PC-9 (cell line): ENCODE measurements at places on chromosomes 7 and 10.
A peak's percentile ranks its signal among the peaks of the same experiment; 100 is the strongest.

DNA sequence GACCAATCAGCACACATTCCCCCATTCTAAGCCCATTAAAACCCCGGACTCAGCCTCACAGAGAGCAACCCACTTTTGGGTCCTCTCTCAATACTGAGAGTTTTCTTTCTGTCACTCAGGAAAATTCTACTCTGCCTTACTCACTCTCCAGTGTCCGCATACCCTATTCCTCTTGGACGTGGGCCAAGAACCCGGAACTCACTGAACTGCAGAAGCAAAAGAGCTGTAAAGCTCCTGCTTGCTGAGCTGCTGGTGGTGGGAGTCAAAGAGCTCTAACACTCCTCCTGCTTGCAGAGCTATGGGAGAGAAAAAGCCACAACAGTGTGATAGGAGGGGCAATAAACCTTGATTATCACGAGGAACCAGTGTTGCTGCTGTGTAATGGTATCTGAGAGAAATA is 386.9 kb downstream of the POM121L12 start:
- 0 out of 2 replicates have a peak, but pooled peaks cover 15% of the 10 kb centered on the region for H3K27me3 ChIP-seq
- no peaks in the 10 kb centered on the region for H3K4me1 ChIP-seq
- H3K27ac ChIP-seq, result no peak overlapping the region
- no peak overlapping the region for H3K4me3 ChIP-seq

- no peak overlapping the region for H3K27ac ChIP-seq
- no peaks in the 10 kb centered on the region for H3K27me3 ChIP-seq
- H3K4me3 ChIP-seq, result no peak overlapping the region
- no peak for DNase-seq
- no peaks in the 10 kb centered on the region for H3K36me3 ChIP-seq
- no peaks in the 10 kb centered on the region for H3K4me1 ChIP-seq
Observed at GRCh38 chr10:101444058-101444898, 90.3 kb downstream of the BTRC start.

GRCh38 chr10:121015916-121016315 is 164.8 kb downstream of the WDR11 start:
- H3K27me3 ChIP-seq, result no peaks in the 10 kb centered on the region
- no peaks in the 10 kb centered on the region for H3K36me3 ChIP-seq
- no peak overlapping the region for H3K4me3 ChIP-seq
- no peaks in the 10 kb centered on the region for H3K4me1 ChIP-seq

GRCh38 chr7:108662783-108663362 is 93.2 kb downstream of the DNAJB9 start:
- no peaks in the 10 kb centered on the region for H3K36me3 ChIP-seq
- H3K4me3 ChIP-seq, result no peak overlapping the region
- H3K27me3 ChIP-seq, result no peaks in the 10 kb centered on the region
- no peak for DNase-seq

DNA sequence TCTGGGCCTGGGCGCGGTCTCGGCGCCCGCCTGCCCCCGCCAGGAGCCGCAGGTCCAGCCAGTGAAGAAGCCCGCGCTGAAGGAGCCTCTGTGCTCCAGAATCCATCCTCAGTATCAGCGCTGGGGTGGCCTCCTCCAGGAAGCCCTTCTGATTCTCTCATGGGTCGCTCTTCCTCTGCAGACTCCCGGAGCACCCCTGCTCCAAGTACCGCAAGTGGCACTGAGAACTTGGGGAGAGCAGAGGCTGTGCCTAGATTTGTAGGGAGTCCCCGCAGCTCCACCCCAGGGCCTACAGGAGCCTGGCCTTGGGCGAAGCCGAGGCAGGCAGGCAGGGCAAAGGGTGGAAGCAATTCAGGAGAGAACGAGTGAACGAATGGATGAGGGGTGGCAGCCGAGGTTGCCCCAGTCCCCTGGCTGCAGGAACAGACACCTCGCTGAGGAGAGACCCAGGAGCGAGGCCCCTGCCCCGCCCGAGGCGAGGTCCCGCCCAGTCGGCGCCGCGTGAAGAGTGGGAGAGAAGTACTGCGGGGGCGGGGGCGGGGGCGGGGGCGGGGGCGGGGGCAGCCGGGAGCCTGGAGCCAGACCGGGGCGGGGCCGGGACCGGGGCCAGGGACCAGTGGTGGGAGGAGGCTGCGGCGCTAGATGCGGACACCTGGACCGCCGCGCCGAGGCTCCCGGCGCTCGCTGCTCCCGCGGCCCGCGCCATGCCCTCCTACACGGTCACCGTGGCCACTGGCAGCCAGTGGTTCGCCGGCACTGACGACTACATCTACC is at the start of gene ALOX5:
Gene ALOX5 (plus strand): TSS at position 641 of the 774 bp plus-strand sequence. CDS start 64 bp downstream, at position 705.
- peaks cover 37% of the 10 kb centered on the region for H3K4me1 ChIP-seq
- H3K4me3 ChIP-seq, result peak within 1 kb of the TSS; percentile 84
- peak within 1 kb of the TSS; percentile 99 for H3K27ac ChIP-seq
- no peaks in the 10 kb centered on the region for H3K27me3 ChIP-seq
- peak; percentile 91 for DNase-seq

DNA sequence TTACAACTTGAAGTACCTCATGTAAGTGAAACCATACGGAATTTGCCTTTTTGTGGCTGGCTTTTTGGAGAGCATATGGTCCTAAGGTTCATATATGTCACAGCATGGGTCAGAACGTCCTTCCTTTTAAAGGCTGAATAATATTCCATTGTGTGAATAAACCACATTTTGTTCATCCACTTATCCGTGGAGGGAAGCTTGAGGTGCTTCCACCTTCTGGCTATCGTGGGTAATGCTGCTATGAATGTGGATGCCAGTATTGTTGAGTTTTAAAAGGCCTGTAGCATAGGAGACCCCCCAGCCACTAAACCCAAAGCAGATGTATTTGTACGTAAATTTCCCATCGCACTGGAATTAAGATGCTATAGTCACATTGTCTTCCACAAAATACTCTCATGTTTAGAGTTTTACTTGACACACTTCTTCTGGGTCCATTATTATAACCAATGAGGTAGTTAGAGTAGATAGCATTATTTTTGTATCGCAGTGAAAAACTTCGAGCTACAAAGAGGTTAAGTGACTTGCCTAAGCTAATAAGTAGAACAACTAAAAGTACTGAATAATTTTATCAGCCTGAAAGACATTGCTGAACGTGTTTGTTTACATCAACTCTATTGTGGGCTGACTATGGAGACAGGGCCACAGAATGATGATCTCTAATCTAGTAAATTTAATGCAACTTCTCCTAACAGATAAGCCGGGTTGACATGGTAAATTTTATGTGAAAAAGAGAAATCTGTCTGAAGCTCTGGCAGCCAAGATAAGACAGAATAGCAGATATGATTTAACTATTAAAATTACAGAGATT is 183.0 kb upstream of the CTBP2 start:
- no peaks in the 10 kb centered on the region for H3K27me3 ChIP-seq
- no peaks in the 10 kb centered on the region for H3K36me3 ChIP-seq
- DNase-seq, result no peak
- no peaks in the 10 kb centered on the region for H3K4me1 ChIP-seq
- H3K27ac ChIP-seq, result no peak overlapping the region

DNA sequence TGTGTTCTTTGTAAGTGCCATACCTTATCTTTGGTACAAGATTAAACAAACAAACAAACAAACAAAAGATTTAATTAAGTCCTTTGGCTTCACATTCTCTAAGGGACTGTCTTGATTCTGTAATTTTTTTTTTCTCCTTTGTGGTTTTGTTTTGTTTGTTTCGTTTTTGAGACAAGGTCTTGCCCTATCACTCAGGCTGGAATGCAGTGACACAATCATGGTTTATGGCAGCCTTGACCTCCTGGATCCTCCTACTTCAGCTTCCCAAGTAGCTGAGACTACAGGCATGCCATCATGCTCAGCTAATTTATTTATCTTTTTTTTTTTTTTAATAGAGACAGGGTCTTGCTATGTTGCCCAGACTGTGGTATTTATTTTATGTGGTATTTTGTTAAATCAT is 165.8 kb downstream of the LRRC4 start:
- no peak overlapping the region for H3K4me3 ChIP-seq
- H3K4me1 ChIP-seq, result no peaks in the 10 kb centered on the region; the same call in 1 of the 2 replicates
- H3K36me3 ChIP-seq, result peaks cover 13% of the 10 kb centered on the region; the same call in 1 of the 2 replicates
- no peaks in the 10 kb centered on the region for H3K27me3 ChIP-seq

GRCh38 chr7:7399707-7400106 is 136.0 kb downstream of the COL28A1 start:
- DNase-seq, result no peak
- H3K4me1 ChIP-seq, result no peaks in the 10 kb centered on the region
- no peak overlapping the region for H3K4me3 ChIP-seq
- no peaks in the 10 kb centered on the region for H3K36me3 ChIP-seq
- no peak overlapping the region for H3K27ac ChIP-seq
- no peaks in the 10 kb centered on the region for H3K27me3 ChIP-seq

DNA sequence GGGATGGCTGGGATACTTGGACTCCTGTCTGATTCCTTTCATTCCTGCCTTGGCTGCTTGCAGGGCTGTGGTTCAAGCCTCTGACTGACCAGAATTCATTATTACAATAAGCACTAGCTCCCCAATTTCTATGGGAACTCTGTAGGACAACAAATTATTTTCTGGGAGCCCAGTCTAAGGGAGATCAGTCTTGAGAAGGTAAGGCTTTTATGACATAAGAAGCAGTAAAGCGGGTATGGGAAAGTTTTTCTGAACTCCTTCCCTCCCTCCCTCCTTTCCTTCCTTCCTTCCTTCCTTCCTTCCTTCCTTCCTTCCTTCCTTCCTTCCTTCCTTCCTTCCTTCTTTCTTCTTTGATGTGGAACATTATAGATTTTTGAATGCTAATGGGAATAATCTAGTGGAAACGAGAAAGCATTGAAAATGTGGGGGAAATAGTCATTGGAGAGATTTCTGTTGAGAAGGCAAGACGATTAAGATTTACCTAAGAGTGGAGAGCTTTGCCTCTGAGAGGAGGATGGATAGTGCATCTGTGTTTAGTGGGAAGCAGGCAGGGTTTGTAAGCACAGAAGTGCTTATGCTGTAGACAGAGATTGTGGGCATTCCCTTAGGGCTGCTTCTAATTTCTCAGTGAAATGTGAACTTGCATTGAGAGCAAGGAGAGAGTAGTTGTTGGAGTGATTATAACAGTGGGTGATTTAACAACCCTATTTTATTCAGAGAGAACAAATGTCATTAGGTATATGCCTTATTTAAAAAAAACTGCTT is 201.5 kb downstream of the DNAJB9 start:
- H3K4me3 ChIP-seq, result no peak overlapping the region
- H3K27ac ChIP-seq, result no peak overlapping the region
- no peaks in the 10 kb centered on the region for H3K27me3 ChIP-seq

DNA sequence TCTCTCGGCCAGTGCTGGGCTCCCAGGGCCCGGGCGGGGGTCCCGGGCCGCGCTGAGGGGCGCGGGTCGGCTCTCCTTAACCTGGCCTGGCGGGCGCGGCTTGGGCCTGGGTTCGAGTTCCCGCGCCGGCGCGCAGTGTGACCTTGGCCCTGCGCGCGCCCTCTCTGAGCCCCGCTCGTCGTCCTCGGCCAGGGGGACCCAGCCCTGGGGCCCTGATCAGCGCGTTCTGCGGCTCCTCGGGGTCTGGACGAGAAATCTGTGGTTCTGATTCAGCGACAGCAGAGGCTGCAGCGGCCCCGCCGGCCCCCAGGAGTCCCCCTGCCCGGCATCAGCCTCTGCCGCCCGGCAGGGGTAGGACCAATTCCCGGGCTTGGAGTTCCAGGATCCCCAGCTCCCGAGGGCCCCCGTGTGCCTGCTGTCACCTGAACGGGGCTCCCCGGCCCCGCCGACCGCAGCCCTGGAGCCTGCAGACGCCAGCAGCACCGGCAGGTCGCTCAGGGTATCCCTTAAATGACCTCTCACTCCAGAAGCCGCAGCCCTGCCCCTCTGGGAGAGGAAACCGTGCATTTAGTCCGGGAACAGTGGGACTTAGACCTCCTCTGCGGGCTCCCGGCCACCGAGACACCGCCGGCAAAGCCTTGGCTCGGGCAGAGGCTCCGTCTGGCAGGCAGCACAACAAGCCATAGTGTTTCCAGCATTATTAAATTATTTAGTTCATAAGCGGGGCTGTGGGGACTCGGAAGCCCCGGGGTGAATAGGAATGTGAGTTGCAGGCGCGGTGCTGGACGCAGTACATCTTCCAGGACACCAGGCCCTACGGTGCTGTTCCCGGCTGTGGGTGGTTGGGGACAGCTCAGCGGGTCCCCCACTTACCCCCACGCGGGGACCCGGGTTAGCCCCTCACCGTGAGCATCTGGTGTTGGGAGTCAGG is 572 bp downstream of the CHST12 start:
- peaks cover 24% of the 10 kb centered on the region for H3K4me1 ChIP-seq
- H3K27ac ChIP-seq, result no peak overlapping the region
- no peaks in the 10 kb centered on the region for H3K27me3 ChIP-seq
- DNase-seq, result peak; percentile 57
- peak overlapping the region; percentile 74 for H3K4me3 ChIP-seq

GRCh38 chr10:55400075-55400849 is 599.2 kb upstream of the PCDH15 start:
- no peak for DNase-seq
- no peak overlapping the region for H3K27ac ChIP-seq
- H3K4me1 ChIP-seq, result no peaks in the 10 kb centered on the region
- no peak overlapping the region for H3K4me3 ChIP-seq

GRCh38 chr7:8126601-8127167 is 135.3 kb downstream of the ICA1 start:
- no peak overlapping the region for H3K27ac ChIP-seq
- no peak for DNase-seq
- H3K4me1 ChIP-seq, result no peaks in the 10 kb centered on the region
- no peaks in the 10 kb centered on the region for H3K36me3 ChIP-seq
- H3K27me3 ChIP-seq, result no peaks in the 10 kb centered on the region

DNA sequence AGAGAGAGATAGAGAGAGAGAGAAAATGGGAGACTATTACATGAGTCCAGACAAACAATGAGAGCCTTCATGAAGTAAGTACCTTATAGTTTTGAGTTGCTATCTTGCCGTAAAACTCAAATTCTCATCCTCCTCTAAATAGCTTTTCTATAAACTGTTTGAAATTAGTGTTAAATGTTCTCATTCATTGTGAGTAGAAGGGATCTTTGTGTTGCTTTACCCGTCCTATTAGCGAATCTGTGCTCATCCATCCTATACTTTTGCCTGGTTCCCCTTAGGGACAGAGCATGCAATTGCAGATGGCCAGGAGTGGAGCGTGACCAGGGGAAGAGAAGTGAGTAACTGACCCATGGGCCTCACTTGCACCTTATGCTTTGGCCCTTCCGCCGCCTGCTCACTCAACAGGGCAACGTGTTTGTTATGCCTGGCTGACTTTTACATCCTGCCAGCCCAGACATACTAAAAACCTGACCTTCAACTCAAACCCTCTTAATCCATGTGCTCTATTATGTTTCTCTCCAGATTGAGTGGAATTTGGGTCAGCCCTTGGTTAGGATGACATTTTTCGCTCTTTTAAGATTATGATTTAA is 244.2 kb upstream of the YAE1 start:
- H3K27ac ChIP-seq, result no peak overlapping the region
- H3K4me3 ChIP-seq, result no peak overlapping the region
- no peaks in the 10 kb centered on the region for H3K4me1 ChIP-seq
- peaks cover 12% of the 10 kb centered on the region; the same call in 1 of the 2 replicates for H3K27me3 ChIP-seq

DNA sequence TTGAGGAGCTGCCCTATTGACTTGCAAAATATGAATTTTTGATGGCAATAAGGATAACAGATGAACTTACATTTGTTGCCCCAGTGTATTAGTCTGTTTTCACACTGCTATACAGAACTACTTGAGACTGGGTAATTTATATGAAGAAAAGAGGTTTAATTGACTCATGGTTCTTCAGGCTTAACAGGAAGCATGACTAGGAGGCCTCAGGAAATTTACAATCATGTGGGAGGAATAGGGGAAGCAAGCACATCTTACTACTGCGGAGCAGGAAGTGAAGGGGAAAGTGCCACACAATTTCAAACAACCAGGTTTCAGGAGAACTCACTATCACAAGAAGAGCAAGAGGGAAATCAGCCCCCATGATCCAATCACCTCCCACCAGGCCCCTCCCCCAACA is 57.9 kb downstream of the ZNF22 start:
- H3K4me1 ChIP-seq, result no peaks in the 10 kb centered on the region
- no peak overlapping the region for H3K4me3 ChIP-seq
- no peak overlapping the region for H3K27ac ChIP-seq
- no peaks in the 10 kb centered on the region for H3K27me3 ChIP-seq
- H3K36me3 ChIP-seq, result no peaks in the 10 kb centered on the region

- no peak overlapping the region for H3K4me3 ChIP-seq
- no peaks in the 10 kb centered on the region for H3K27me3 ChIP-seq
- no peak overlapping the region for H3K27ac ChIP-seq
- no peak for DNase-seq
Observed at GRCh38 chr7:77923419-77923818, 124.8 kb downstream of the PHTF2 start.
